CD8-positive, alpha-beta memory T cell (primary cell): ENCODE measurements at places on chromosomes 7 and 10. TPM values are rescaled to one million over a fixed set of nuclear protein-coding genes. Genes with fewer than 3 reads are reported as not detected.

GRCh38 chr10:23096802-23097549 lies 1.6 kb downstream of the MSRB2 start:
- no peak for DNase-seq

DNA sequence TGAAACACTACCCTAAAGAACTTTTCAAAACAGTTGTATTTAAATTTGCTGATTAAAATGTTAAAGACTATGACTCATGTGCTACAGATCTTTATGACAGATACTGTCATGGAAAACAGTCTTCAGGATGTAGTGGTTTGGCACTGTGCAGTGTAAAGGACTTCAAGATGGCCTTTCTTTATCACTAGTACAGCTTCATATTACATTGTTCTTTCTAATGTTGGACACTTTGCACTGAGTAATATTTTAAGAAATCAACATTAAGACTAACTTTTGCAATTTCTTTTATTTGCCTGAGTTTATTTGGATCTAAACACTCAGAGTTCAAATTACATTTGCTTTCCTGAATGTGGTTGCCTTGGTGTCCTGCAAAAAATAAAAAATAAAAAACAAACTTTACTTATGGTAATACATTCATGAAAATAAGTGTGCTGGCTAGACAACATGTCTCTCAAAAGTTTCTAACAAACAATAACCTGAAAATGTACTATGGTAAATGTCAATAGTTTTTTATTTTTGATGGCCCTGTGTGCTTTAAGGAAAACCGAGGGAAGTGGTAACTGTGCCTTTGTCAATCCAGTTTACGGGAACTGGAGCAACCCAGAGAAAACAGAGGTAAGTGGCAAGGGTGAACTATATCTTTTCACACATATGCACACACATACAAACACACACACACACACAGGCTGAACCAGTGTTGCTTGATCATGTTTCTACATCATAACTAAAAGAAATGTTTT lies 85.9 kb upstream of the PLXDC2 start:
- DNase-seq = no peak

- DNase-seq = no peak
Measured at GRCh38 chr10:1343176-1343575, 287.0 kb downstream of the WDR37 start.

Gene BMPER
- not detected for total RNA-seq

- DNase-seq = no peak
Measured at GRCh38 chr10:107451047-107451446, 286.5 kb upstream of the SORCS1 start.

DNA sequence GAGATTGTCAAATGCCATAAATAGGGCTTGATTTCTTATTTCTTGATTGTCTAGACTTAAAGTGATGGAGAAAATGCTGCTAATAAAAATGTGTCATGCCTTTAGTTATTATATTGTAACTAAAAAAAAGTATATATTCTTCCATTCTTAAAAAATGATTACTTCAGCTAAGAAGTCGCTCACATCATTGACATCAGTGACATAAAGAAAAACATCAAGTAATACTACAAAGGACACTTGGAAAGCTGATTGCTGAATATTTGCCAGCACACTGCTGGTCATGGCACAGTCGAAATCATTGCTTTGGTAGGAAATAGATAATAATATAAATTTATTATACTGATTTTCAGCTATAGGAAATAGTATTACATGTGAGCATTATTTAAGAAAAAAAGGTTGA lies 62.6 kb downstream of the LOXL4 start:
- no peak for DNase-seq

Gene GRID1
- not detected for total RNA-seq

Gene SORCS1
- total RNA-seq = not detected

Gene WDFY4
- total RNA-seq = 0.20 TPM

Gene MYO3A
- total RNA-seq = not detected

- DNase-seq = no peak
Measured at GRCh38 chr7:98294798-98295382, 13.4 kb downstream of the BRI3 start.

Gene CACNB2
- total RNA-seq = not detected
